ENCODE measurements at places on chromosomes 11 and 22.

GRCh38 chr11:65814131-65814985 is 19.4 kb upstream of the SNX32 start:
- DNase-seq = no peak

- no peak for DNase-seq
Measured at GRCh38 chr11:19326499-19326898, 85.8 kb upstream of the E2F8 start.

DNA sequence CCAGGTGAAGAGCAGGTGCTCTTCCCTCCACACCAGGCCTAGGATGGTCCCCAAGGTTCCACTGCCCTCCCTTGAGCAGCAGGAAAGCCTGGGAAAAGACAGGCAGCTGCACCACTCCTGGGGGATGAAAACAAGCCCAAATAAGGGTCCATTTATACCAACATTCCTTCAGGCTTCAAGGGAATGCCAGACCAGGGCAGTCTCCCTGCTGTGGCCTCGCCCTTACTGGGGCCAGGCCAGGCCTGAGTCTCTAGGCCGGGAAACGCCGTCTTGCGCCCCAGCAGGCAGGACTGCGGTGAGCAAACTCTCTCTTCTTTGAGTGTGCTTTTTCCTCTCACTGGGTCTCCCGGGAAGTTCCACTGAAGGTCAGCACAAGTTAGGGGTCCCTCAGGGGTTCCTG is 443.5 kb downstream of the SOX6 start:
- DNase-seq = no peak

- DNase-seq = no peak
Measured at GRCh38 chr11:2305788-2306451, 4.1 kb downstream of the TSPAN32 start.

DNA sequence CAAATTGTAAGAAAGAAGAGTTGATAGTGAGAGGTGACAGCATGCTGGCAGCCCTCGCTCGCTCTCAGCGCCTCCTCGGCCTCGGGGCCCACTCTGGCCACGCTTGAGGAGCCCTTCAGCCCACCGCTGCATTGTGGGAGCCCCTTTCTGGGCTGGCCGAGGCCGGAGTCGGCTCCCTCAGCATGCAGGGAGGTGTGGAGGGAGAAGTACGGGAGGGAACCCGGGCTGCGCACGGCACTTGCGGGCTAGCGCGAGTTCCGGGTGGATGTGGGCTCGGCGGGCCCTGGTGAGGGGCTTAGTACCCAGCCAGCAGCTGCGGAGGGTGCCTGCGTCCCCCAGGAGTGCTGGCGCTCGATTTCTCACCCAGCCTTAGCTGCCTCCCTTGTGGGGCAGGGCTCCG is 539.7 kb upstream of the CCDC179 start:
- no peak for DNase-seq

- DNase-seq = no peak
Measured at GRCh38 chr11:67260406-67260805, 5.9 kb upstream of the GRK2 start.

DNA sequence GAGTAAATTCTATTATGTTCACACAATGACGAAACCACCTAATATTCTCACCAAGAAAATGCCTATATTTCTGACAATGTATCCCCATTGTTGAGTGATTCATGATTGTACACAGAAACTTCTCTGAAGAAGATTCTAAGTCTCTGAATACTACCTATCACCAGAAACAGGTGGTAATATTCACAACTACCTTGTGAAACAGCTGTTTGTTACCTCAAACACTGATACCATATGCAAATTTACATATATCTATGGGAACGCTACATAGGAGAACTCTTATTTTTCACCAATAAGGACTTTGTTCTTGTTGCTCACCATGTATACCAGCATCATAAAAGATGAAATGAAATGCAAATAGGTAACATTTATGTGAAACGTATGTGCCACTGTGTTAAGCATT is 59.3 kb downstream of the PDGFD start:
- DNase-seq = no peak

DNA sequence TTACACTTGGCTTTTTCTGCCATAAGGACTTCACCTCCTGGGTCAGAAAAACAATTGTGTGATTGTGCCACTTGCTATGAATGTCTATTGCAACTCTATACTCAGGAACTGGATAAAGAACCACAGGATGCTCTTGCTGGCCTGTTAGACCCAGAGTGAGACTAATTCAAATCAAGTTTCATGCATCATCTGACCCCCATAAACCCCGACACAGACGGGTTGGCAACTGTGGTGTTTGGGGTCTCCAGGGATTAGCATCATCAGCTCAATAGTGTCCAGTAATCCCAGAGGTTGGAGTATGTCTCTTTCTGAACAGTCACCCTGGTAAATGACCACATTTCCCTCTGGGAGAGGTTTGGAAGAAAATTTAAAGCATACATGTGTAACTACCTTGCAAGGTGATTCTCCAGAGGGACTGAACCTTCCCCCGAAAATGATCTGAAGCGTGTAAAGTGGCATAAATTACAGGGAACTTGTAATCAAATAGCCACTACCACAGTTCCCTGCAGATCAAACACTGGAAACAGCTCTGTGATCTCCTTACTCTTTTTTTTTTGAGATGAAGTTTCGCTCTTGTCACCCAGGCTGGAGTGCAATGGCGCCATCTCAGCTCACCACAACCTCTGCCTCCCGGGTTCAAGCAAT is 1097.6 kb downstream of the TBC1D22A start:
- DNase-seq = no peak

DNA sequence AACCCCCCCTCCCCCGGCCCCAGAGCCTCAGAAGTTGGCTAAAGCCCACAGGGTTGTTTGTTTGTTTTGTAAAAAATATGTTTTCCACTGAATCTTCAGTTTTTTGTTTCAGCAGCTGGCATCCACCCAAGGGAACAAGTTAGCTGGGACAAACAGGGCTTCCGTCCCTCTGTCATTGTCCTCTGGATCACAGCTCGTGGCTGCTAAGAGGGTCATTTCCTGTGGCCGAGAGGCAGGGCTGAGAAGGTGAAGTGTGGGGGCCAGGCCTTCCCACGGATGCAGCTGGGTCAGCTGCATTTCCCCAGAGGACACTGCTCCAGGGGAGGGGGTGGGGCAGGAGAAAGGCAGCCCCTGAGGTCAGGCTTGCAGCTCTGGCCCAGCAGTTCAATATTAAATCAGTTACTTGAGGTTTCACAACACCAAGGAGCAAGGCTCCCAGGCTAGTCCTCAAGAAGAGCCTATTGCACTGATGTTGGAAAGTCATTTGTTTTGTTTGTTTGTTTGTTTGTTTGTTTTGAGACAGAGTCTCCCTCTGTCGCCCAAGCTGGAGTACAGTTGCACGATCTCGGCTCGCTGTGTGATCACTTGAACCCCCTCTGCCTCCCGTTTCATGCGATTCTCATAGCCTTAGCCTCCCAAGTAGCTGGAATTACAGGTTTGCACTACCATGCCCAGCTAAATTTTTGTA is 34.4 kb upstream of the SMTN start:
- no peak for DNase-seq

DNA sequence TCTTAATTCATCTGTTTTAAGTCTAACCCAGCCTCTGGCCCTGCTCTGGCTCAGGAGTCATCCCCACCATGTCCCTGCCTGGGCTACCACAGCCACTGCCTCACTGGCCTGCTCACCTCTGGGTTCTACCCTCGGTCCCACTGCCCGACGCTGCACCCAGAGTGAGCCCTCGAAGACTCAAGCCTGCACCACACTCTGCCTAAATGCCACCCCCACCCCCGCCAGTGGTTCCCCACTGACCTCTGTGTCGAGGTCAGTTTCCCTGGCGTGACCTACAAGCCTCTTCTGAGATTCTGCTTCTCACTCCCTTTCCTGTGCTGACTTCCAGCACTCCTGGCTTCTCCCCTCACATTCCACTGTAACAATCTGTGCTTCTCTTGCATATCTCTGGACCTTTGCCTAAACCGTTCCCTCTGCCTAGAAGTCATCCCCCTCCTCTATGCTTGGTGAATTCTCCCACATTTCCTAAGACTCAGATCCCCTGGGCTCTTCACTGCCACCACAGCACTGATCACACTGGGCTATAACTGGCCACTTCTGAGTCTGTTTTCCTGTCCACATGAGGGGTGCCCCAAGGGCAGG is 12.5 kb upstream of the PDE2A start:
- DNase-seq = no peak

DNA sequence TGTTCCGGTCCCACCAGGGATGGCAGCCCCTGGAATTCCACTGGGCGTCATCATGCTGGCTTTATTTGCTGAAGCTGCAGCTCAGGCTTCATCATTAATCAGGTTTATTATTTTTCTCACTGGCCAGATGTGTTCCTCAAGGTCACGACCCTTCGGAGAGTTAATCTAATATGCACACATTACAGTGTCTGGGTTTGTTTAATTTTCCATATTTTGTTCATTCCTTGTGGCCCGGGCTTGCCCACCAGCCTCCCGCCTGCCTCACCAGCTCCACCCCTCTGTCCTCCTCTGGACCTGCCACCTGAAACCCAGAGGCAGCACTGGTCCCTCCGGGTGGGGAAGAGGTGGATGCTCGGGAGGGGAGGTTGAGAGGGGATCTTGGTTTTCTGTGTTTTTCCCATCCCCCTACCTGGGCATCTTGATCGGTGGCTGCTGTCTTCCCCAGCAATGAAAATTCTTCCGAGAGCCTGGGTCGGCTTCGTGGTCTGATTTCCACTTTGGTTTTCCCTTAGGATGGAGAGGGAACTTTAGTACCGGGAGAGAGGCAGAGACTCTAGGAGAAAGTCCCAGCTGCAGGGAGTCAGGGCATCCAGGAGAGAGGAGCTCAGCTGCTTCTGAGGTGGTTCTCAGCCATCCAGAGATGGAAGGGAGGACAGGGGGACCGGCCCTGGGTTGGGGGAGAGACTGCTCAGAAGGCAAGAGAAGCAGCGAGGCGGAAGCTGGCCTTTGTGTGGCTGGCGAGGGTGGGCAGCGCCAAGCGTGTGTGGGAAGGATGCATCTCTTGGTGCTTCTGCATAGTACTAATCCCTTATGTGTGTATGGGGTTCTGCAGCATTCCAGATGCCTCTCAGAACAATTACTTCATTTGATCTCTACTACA is 2.1 kb downstream of the GRIK4 start:
- DNase-seq = no peak

DNA sequence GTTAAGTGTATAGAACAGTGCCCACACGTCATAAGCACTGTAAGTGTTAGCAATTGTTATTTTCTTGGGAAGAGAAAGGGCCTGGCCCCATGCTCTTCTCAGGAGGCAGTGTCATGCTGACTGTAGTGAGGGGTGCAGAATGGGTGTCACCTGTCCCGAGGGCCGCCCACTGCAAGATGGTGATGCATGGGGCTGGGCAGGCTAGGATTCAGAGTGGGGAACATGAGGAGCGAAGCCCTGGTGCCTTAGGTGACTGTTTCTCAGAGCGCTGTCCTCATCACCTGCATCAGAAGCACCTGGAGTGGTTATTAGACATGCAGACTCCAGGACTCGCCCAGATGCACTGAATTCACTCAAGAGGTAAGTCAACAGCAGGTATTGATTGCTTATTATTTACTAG is 101.0 kb upstream of the PARVA start:
- peak; percentile 73 for DNase-seq

DNA sequence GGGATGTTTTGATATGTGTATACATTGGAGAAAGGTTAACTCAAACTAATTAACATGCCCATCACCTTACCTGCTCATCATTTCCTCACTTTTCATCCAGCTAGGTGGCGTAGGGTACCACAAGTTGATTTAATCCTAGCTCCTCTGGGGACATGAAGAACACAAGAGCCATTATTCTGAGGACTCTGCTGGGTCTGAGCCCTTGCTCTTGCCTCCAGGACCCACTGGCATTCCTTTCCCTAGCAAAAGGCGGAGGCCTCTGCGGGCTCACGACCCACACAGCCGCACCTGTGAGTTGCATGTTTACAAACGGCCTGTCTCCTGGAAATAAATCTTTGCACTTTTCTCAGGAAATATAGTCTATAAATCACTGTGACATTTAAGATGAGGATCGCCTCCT is 871.9 kb downstream of the TBC1D22A start:
- DNase-seq = no peak

DNA sequence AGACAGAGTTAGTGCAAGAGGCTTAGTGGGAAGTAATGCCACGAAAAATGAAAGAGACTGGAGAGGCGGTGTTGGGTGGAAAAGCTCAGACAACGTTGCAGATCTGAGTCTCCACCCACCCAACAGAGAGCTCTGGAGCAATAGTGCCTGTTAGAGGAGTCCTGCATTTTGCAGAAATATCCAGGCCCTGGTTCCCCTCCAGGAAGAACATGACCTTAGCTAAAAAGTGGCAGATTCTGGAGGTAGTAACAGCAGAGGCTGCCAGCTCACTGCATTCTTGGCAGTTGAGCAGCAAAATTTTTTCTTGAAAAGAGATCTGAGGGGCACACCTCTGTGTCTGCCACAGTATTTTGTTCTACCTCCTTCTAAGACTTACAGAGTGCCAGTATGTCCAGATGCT is 27.7 kb upstream of the BIRC3 start:
- no peak for DNase-seq

GRCh38 chr11:124195189-124195734 is 12.1 kb downstream of the OR10D3 start:
- DNase-seq = peak; percentile 21

GRCh38 chr11:115664313-115664712 is 160.1 kb upstream of the CADM1 start:
- DNase-seq = no peak

DNA sequence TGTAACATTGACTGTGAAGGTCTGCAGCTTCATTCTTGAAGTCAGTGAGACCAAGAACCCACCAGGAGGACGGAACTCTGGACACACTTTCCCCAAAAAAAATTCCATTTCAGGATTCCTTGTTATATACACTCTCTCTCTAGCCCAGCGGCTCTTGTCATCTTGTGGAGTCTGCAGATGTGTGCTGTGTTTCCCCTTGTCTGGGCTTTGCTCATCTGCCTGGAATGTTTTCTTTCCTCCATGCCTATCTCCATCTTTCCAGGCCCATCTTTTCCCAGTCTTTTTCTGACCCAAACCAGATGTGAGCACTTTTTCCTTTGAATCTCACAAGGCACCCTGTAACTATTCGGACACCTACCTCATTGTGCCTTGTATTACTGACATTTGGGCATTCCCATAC is 5.1 kb upstream of the DRG1 start:
- no peak for DNase-seq

DNA sequence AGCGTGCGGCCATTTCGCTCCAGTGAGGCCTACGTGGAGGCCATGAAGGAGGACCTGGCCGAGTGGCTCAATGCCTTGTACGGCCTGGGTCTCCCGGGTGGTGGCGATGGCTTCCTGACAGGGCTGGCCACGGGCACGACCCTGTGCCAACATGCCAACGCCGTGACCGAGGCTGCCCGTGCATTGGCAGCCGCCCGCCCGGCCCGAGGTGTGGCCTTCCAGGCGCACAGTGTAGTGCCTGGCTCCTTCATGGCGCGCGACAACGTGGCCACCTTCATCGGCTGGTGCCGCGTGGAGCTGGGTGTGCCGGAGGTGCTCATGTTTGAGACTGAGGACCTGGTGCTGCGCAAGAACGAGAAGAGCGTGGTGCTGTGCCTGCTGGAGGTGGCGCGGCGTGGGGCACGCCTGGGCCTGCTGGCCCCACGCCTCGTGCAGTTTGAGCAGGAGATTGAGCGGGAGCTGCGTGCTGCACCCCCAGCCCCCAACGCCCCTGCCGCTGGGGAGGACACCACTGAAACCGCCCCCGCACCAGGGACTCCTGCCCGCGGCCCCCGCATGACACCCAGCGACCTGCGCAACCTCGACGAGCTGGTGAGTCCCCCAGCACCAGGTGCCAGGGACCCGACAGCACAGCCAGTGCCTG is 1.8 kb downstream of the GAS2L1 start:
- no peak for DNase-seq

GRCh38 chr11:66124564-66124963 is 54.5 kb downstream of the PACS1 start:
- DNase-seq = no peak
